ENCODE measurements at places on chromosomes 5 and 9. TPM values are rescaled to one million over a fixed set of nuclear protein-coding genes. Genes with fewer than 3 reads are reported as not detected.

- H3K27me3 ChIP-seq = no peaks in the 10 kb centered on the region
- no peak overlapping the region for H3K4me3 ChIP-seq
- no peak for DNase-seq
- no peaks in the 10 kb centered on the region for H3K36me3 ChIP-seq
Measured at GRCh38 chr5:165188556-165189175, 1683.2 kb downstream of the MAT2B start.

DNA sequence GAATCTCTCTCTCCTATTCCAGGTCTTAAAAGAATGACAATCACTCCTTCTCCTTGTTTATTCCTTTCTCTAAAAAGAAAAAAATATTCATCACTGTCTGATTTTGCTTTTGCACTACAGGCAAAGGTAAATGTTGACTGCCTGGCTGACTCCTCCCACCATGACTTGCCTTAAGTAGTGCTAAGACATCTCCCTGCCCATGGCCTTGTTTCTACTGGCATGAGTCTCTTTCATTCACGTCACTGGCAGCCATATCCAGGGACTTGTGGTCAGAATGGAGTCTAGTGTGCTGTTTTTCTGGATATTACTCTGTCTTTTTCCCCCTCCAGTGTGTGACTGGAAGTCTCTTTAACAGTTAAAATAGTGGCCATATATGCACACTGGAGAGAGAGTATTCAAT lies 522.9 kb upstream of the DAB2 start:
- DNase-seq = no peak
- H3K36me3 ChIP-seq = no peaks in the 10 kb centered on the region
- no peak overlapping the region for H3K27ac ChIP-seq
- no peaks in the 10 kb centered on the region for H3K27me3 ChIP-seq
- no peak overlapping the region for H3K4me3 ChIP-seq

DNA sequence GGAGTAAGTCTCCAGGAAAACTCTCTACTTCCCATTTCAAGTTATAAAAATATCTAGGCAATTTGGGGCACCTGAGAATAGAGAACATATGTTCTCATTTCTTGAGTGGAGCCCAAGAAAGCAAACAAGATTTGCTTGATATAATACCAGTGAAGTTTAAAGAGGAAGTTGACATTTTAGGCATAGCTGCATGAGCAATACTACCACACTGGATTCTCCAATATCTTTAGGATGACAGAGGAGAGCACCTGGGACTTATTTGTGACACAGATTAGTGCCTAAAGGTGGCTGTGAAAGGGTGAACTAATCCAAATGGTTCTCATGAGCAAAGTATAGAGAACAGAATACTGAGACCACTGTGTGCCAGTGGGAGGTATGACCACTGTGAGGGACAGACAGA lies 423.5 kb upstream of the RIOK2 start:
- H3K27ac ChIP-seq = no peak overlapping the region
- no peak for DNase-seq
- no peaks in the 10 kb centered on the region for H3K27me3 ChIP-seq

Gene LCN15
- total RNA-seq = 0.47 TPM

Gene ECSCR
- 0.62 TPM for total RNA-seq

Gene WDR36
- total RNA-seq = 28.5 TPM

DNA sequence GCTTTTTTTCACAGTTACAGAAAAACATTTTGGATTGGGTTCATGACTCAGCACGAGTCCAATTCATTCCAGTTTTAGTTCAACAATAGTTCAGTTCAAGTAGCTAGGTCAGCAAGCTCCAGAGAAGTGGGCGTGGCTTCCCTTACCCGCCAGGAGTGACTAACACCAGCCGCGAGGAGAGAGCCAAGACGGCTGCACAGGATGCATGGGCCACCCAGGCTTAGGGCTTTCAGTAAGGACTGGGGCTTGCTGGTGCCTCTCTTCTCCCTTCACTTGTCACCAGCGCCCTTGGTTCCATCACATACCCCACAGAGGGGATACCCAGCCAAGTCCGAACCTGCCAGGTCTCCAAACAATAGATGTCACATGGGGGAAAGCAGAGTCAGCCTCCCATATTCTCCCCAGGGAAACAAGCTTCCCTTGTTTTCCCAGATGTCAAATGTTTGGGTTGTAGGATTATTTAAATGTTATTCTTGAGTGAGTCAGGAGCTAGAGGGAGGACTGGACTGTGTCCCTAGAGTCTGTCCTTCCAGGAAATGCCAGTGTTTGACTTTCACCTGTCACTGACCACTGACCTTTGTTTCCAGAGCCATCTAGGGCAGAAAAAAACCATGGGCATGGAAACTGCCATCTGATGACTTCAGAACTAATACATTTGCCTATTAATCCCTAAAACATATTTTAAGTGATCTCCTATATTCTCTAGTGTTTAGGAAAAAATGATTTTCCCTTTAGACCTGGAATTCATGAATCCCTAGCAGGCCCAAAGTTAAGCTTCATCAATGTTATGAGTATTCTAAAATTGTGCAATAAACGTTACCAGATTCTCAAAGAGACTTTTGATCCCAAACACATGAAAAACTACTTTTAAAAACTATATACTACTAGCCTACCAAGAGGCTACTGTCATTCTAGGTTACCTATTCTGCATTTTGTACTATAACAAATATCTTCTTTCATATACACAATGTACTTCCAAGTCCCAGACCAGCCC lies 51.9 kb downstream of the NIPAL4 start:
- H3K27ac ChIP-seq = no peak overlapping the region
- no peak overlapping the region for H3K4me3 ChIP-seq
- H3K27me3 ChIP-seq = no peaks in the 10 kb centered on the region
- no peaks in the 10 kb centered on the region for H3K4me1 ChIP-seq
- DNase-seq = no peak
- peaks cover 99% of the 10 kb centered on the region for H3K36me3 ChIP-seq

Gene ZNF883
- total RNA-seq = 14.8 TPM

Gene FBXL7
- 13.2 TPM for total RNA-seq

DNA sequence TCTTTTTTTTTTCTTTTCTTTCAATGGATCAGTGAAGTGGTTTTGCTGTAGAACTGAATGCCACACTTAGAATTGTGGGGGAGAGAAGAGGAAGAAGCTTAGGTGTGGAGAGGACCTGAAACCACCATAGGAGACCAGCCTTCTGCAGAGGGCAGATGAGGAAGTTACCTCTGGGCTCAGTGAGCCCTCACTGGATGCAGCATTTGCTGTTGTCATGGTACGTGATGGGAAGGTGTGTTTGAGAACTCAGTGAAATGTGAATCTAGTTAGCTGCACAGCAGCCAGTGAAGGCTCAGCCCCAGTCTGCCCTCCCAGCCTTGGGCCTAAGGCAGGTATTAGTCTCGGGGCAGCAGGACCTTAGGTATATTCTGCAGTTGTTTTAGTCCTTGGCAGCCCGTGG lies 17.5 kb downstream of the CYFIP2 start:
- H3K36me3 ChIP-seq = no peaks in the 10 kb centered on the region
- H3K4me3 ChIP-seq = no peak overlapping the region
- H3K4me1 ChIP-seq = no peaks in the 10 kb centered on the region
- no peaks in the 10 kb centered on the region for H3K27me3 ChIP-seq
- DNase-seq = no peak
